Posterior cingulate gyrus (tissue), 11 donors: ENCODE measurements at places on chromosomes 4 and X.

GRCh38 chrX:154401918-154402621, 3.9 kb downstream of the RPL10 start:
- DNase-seq: no peak

GRCh38 chr4:31518796-31519250, 798.7 kb downstream of the PCDH7 start:
- DNase-seq: no peak

DNA sequence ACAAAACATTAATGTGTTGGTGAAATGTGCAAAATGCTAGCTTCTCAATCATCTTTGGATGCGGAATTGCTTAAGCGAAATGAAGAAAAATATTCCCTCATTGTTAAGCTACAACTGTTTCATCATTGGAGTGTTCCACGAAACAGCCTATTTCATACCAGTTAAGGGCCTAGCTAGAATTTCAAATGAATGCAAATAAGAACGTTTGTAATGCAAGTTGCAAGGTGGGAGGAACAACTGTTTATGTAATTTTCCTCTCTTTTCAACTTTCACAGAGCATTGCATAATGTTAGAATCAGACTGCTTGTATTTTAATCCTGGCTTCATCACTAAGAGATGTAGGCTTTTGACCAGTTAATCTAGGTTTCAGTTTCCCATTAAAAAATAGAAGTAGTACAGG, 480.1 kb downstream of the IL1RAPL1 start:
- DNase-seq: no peak

- no peak for DNase-seq
These were observed 191.9 kb downstream of the FBXW7 start for GRCh38 chr4:152344001-152344400.

DNA sequence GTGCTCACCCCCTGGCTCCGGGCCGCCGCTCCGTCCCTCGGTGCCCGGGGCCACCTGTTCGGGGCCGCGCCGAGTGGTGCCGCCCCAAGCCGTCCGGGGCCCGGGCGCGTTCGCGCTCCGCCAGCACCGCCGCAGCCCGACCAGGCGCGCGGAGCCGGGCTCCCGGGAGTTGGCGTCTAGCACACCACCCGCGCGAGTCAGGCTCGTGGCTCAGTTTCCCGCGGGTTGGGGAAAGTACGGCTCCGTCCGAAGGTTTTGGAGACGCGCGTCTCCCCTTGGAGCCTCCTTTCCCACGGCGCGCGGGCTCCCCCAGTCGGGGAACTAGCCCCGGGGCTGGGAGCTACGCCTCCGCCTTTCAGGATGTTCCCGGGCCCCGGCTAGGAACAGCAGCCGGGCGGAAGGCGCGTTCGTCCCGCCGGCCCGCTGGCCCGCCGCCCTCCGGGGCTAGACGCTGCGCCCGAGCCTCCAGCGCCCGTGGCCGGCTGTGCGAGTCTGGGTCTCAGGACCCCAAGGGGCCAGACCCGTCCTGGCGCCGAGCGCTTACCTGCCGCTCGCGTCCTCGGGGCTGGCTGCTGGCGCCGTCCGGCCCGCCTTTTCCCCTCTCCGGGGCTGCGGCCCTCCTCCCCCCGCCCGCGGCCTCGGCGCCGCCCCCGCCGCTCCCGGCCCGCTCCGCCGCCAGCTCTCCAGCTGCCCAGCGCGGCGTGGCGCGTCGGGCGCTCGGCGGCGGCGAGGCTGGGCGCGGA, at the start of gene ADGRG2:
ADGRG2 (minus strand) TSS at position 571 of the 743 bp plus-strand sequence. CDS start 53,634 bp downstream, outside the sequence.
- no peak for DNase-seq

DNA sequence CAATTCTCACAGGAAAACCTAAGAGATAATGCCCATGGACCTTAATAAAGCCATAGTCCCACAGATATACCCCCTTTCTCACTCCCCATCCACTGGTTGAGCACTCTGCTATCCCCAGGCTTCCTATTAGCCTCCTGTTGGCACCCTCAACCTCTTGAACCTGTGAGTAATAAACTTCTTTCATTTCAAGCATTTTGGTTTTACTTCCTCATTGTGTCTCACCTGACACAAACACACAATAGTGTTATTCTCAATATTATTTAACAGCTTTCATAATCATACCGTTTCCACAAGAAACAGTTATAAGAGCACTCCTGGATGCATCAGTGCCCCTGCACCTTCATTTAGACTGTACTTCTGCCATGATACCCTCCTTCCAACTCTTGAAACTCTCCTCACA, 56.8 kb downstream of the TRPC5 start:
- DNase-seq: no peak

- DNase-seq: no peak
These were observed 46.3 kb upstream of the AFAP1 start for GRCh38 chr4:7985891-7986441.

DNA sequence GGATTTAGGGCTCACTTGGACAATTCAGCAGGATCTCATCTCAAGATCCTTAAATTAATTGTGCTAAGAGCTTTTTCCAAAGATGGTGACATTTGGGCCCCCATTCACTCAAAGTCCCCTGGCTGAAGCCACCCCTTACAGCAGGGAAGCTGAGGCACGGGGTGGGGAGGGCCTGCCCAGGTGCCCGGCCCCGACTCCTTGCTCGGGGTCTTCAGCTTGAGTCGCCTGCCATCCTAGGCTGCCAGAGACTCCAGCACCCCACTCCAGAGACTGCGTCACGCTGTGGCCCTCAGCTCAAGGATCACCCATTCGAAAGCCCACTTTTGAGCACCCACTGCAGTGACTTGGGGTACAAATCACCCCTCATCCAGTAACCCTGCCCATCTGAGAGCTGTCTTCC, 39.2 kb upstream of the GPR78 start:
- DNase-seq: no peak

DNA sequence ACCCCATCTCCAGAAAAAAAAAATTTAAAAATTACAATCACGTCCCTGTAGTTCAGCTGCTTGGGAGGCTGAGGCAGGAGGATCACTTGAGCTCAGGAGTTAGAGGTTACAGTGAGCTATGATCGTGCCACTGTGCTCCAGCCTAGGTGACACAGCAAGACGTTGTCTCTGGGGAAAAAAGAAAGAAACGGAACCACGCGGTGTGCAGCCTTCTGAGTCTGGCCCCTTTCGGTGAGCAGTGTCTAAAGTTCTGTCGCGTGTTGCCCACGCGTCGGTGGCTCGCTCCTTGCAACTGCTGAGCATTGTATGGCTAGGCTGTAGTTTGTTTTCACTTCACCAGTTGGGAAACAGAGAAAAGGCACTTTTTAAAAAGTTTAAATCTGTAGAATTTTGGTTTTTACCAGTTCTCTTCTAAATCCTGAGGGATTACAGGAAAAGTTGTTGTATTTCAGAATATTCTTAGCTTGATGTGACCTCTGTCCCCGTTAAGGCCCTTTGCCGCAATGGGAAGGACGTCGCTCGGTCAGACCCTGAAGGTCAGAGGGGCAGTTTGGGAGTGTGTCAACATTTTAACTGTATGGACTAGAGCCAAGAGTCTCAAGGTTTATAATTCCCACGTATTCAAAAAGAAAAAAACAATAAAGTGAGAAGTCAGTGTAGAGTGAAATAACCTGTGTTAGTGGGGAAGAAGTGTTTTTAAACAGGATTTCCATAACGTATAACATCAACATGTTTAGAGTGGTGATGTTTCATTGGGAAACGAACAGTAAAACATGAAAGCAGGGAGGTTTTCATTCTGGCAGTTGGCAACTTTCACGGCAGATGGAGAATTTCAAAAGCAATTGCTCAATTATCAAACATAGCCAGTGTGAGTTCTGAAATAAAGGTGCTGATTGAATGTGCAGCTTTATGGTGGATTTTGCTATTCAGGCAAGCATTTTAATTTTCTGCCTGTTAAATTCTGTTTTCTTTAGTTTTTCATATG, 45.8 kb upstream of the MSANTD1 start:
- no peak for DNase-seq

GRCh38 chr4:151013491-151013890, 1.6 kb downstream of the LRBA start:
- no peak for DNase-seq

GRCh38 chr4:112492321-112492720, 23.7 kb downstream of the NEUROG2 start:
- DNase-seq: no peak

GRCh38 chr4:176065435-176066291, at the start of gene WDR17:
Gene WDR17, plus strand, starts transcription at chr4:176065841. Its CDS starts 45,740 bp downstream, at chr4:176111581.
- peak; percentile 98 for DNase-seq

- DNase-seq: no peak
These were observed 4.9 kb upstream of the ABCG2 start for GRCh38 chr4:88163336-88163735.

DNA sequence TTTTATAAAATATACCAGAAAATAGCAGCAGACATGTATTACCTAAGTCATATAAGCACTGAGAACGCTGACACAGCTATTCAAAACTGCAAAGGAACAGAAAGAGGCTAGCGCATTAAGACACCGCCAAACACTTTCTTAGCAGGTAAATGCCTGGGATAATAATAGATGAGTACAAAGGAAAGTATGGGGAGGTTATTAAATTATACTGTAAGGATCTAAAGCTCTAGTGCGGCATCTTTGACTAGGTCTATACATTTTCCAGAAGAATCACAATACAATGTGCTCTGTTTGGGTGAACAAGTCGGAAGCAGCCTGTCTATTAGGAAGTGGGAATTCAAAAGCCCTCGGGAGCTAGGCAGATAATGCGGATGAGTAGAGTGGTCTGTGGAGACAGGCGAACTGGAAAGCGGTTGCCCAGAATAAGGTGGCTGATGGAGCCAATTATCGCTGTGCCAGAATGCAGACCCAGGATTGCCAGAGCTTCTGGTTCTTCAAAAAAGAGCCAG, 443.6 kb upstream of the TENM3 start:
- no peak for DNase-seq
